ENCODE measurements at places on chromosomes 2 and 18.
A peak's percentile ranks its signal among the peaks of the same experiment; 100 is the strongest.

DNA sequence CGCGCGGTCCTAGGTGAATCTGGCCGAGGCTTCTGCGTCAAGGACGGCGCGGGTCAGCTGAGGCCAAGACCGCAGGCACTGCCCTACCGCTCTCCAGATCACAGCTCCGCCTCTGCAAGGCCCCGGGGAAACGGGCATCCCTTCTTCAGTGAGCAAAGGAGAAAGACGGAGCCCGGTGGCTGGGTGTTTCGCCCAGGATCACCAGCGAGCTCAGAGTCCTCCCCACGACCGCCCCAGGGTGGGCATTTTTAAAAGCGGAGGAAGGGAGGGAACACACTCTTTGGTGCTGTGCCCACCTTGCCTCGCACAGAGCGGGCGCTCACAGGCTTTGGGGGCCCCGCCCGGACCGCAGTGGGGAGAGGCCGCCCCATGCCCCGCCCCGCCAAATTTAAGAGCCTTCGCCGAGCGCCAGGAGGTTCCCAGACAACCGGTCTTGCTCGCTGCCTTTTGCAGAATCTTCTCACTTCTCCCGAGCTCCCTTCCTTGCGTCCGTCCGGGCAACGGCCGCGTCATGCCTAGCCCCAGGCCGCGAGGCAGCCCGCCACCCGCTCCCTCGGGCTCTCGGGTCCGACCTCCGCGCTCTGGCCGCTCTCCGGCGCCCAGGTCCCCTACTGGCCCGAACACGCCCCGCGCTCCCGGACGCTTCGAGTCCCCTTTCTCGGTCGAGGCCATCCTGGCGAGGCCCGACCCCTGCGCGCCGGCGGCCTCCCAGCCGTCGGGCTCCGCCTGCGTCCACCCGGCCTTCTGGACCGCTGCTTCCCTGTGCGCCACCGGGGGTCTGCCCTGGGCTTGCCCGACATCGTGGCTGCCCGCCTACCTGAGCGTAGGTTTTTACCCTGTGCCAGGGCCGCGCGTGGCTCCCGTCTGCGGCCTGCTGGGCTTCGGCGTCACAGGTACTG lies at the start of gene NOTO:
Gene NOTO (plus strand): TSS at position 419 of the 899 bp plus-strand sequence. CDS start 93 bp downstream, at position 512.
- DNase-seq: no peak
- H3K4me1 ChIP-seq: no peaks in the 10 kb centered on the region
- H3K36me3 ChIP-seq: no peaks in the 10 kb centered on the region
- peak within 1 kb of the TSS; percentile 13 for H3K4me3 ChIP-seq

DNA sequence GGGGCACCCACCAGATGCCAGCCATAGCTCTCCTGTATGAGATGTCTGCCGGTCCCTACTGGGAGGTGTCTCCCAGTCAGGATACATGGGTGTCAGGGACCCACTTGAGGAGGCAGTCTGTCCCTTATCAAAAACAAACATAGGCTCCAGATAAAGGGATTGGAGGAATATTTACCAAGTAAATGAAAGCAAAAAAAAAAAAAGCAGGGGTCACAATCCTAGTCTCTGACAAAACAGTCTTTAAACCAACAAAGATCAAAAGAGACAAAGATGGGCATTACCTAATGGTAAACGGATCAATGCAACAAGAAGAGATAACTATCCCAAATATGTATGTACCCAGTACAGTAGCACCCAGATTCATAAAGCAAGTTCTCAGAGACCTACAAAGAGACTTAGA lies 640.0 kb upstream of the LRRTM4 start:
- no peak overlapping the region for H3K27ac ChIP-seq
- H3K4me1 ChIP-seq: no peaks in the 10 kb centered on the region
- H3K27me3 ChIP-seq: no peaks in the 10 kb centered on the region
- no peaks in the 10 kb centered on the region for H3K36me3 ChIP-seq
- DNase-seq: no peak

- no peak for DNase-seq
- H3K4me1 ChIP-seq: no peaks in the 10 kb centered on the region
- H3K27ac ChIP-seq: no peak overlapping the region
Observed at GRCh38 chr2:19857100-19857499, 44.7 kb downstream of the TTC32 start.

DNA sequence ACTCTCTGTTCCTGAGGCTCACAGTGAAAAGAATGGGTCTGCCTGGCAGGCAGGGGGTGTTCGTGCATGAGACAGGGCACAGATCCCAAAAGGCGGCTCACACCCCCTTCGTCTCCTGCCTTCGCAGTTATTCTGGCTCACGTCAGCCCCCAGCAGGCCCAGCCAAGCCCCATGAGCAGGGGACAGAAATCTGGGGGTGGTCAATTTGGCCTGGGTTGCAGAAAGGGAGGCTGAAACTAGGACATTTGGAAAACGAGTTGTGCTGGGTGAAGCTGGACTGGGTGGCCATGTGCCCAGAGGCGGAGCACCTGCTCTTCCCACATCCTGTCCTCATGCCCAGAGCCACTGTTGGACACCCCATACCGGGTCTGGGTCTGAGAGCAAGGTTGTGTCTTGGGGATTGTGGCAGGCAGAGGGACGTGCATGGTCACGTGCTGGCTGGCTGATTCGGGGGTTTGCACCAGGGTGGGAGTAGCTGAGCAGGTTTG lies 99.0 kb upstream of the MCFD2 start:
- no peaks in the 10 kb centered on the region for H3K4me1 ChIP-seq
- no peak overlapping the region for H3K27ac ChIP-seq
- H3K4me3 ChIP-seq: no peak overlapping the region
- peaks cover 50% of the 10 kb centered on the region for H3K36me3 ChIP-seq
- no peaks in the 10 kb centered on the region for H3K27me3 ChIP-seq

DNA sequence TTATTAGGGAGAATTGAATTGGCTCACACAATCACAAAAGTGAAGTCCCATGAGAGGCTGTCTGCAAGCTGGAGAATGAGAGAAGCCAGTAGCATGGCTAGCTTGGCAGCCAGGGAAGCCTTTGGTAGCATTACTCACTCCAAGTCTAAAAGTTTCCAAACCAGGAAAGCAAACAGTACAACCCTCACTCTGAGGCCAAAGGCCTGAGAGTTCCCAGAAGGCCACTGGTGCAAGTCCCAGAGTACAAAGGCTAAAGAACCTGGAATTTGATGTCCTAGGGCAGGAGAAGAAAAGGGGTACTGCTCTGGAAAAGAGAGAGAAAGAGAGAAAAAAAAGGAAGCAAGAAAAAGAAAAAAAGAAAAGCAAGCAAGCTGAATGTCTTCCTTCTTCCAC lies 318.2 kb downstream of the RND3 start:
- no peak overlapping the region for H3K4me3 ChIP-seq
- no peaks in the 10 kb centered on the region for H3K27me3 ChIP-seq
- no peak for DNase-seq
- no peaks in the 10 kb centered on the region for H3K36me3 ChIP-seq
- H3K27ac ChIP-seq: no peak overlapping the region

- no peak overlapping the region for H3K27ac ChIP-seq
- peaks cover 15% of the 10 kb centered on the region for H3K27me3 ChIP-seq
- no peak for DNase-seq
- H3K4me1 ChIP-seq: no peaks in the 10 kb centered on the region
- H3K4me3 ChIP-seq: no peak overlapping the region
Observed at GRCh38 chr18:50013363-50014138, 181.4 kb downstream of the MYO5B start.

GRCh38 chr18:39453356-39453755 lies 1887.8 kb upstream of the CELF4 start:
- H3K36me3 ChIP-seq: no peaks in the 10 kb centered on the region
- no peak overlapping the region for H3K27ac ChIP-seq
- DNase-seq: no peak
- no peaks in the 10 kb centered on the region for H3K4me1 ChIP-seq
- H3K27me3 ChIP-seq: no peaks in the 10 kb centered on the region
